NCI-H1092 (cell line): ENCODE measurements at places on chromosomes 4 and X.

- DNase-seq = no peak
These were observed 49.7 kb downstream of the TMEM156 start for GRCh38 chr4:38982361-38983095.

DNA sequence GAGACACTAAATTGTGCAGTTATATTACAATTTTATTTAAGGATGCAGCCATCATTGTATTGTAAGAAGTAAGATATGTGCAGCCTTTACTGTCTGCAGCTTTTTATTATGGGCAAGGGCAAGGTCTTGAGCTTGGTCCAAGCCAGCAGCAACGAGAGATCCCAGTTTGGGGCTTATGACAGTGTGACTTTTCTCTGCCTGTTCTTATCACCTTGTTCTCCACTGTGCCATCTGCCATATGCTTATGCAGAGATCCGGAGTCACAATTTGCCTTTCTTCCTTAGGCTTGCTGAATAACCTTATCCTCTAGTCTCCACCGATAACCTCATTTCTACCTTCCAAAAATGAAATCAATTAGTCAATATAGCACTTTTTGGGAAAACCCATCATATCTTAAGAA is 30.4 kb downstream of the MAPK10 start:
- DNase-seq = no peak

GRCh38 chr4:122151982-122152710 is at the start of gene BLTP1:
Gene BLTP1 (plus strand): TSS chr4:122152331. CDS start chr4:122170648, 18,317 bp downstream.
- peak; percentile 78 for DNase-seq

DNA sequence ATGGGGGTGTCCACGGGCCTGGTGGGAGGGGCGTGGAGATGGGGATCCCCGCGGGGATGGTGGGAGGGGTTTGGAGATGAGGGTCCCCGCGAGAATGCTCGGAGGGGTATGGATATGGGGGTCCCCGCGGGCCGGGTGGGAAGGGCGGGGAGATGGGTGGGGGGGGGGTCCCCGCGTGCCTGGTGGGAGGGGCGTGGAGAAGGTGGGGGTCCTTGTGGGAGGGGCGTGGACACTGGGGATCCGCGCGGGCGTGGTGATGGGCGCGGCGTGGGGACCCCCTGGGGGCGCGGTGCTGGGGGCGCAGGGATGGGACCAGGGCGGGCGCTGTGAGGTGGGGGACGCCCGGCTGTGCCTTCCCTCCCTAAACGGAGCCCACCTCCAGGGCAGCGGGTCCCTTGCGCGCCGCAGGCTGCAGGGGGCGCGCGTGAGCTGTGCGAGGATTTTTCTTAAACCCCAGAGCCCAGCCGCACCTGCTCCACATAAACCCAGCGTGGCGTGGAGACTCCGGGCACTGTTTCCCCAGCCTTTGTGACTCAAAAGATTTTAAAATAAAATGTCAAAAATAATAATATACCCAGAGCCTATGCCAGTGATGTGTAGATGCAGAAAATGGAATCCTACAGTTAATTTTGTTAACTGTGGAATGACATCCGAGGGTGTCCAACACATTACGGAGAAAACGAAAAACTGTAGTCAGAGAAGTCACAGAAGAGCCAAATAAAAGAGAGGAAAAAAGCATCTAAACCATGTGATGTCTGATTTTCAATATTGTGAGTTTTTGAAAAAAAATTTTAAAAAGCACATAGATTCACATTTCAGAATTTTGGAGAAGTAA is 1.5 kb upstream of the ASMTL start:
- DNase-seq = no peak

GRCh38 chrX:84216881-84217280 is 28.9 kb upstream of the RPS6KA6 start:
- no peak for DNase-seq

DNA sequence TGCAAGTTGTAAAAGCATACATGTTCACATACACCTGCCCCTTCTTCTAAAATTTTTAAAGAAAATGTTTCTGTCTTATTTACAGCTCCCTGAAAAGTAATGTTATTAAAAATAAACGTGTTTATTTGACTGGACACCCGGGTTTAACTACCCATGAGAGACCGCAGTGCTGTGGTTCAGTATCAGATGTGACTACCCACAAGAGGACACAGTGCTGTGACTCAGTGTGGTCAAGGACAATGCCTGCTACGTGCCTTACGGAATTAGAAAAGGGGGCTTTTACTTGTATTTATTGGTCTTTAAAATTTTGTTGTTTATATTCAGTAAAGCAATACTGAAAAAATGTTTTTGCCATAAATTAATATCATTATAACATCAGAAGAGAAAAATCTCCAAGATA is 641.4 kb downstream of the TRIML1 start:
- DNase-seq = no peak

GRCh38 chrX:16946361-16946964 is at the start of gene REPS2:
Gene REPS2 (plus strand): TSS chrX:16946658. CDS start chrX:16946862, 204 bp downstream.
- peak; percentile 68 for DNase-seq

DNA sequence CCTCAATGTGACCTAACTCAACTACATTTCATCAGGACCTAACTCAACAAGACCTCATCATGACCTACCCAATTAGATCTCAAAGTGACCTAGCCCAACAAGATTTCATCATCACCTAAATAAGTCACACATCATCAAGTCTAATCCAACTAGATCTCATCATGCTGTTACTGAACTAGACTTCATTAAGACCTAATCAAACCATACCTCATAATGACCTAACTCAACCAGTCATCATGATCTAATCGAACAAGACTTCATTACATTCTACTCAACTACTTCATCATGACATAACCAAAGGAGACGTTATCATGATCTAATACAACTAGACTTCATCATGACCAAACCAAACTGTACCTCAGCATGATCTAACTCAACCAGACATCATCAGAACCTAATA is 82.8 kb downstream of the DHRSX start:
- DNase-seq = no peak

- no peak for DNase-seq
These were observed 214.0 kb upstream of the SLIT2 start for GRCh38 chr4:20037745-20038144.
